Stimulated activated CD4-positive, alpha-beta T cell treated with anti-CD3 and anti-CD28 coated beads, Interleukin-4, amount 100 ng/mL, for 4 hours (primary cell): ENCODE measurements at places on chromosomes 6 and 20.

DNA sequence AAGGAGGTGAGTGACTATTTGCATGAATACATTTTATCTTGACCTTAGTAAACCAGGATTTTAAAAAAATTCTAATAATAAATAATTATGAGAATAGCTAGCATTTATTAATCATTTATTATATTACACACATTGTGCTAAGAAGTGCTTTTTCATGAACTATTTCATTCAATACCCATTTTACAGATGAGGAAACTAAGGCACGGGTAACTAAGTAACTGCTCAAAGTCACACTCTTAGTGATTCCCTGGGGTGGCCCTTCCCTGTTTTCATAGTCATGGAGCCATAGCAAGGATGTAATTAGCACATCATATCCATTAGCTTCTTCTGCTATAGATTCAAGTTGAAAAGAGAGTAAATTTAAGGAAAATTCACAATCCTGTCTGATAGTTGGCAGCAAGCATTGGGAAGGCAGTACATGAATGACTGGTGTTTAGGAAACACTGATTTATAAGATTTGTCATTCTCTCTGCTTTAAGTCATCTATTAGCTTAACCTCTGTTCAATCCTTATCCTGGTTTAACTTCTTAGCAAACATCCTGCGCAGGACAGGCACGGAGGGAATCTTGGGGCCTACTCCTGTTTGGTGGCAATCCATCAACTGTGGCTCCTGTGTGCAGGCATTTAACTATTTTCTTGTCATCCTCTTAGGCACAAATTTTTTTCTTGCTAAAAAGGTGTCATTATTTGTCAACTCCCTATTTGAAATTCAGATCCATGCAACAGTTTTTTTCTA lies 68.3 kb downstream of the RIN2 start:
- no peak for DNase-seq

- DNase-seq, result no peak
These were observed 137.4 kb upstream of the SLC22A23 start for GRCh38 chr6:3594201-3594600.

- DNase-seq, result no peak
These were observed 90.6 kb downstream of the ATXN1 start for GRCh38 chr6:16670617-16671051.

DNA sequence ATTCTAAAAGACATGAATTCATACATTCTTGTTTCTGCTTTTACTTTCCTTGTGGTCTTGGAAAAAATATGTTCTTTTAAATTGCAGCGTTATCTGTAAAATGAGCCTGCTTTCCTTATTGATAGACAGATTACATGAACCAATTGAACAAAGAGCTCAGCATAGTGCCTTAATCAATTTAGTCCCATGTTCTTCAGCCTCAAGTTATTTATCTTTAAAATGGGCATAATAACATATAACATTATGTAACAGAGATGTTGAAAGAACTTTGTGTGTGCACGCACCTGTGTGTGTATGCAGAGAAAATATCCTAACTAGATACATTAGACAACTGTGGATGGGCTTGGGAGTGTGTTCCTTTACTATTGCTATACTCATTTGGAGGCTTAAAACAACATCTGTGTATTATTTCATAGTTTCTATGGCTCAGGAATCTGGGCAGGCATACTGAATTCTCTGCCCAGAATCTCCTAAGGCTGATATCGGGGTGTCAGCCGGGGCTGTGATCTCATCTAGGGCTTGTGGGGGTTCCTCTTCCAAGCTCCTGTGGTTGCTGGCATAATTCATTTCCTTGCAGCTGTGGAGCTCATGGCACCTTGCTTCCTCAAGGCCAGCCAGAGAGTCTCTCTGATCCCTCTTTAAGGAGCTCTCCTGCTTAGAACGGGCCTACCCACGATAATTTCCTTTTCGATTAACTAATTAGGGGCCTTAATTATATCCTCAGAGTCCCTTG lies 194.1 kb downstream of the ARID1B start:
- DNase-seq, result no peak

GRCh38 chr6:154230910-154231595 lies 125.5 kb downstream of the IPCEF1 start:
- DNase-seq, result no peak

- DNase-seq, result no peak
These were observed 12.3 kb upstream of the FAM110A start for GRCh38 chr20:821046-821730.

DNA sequence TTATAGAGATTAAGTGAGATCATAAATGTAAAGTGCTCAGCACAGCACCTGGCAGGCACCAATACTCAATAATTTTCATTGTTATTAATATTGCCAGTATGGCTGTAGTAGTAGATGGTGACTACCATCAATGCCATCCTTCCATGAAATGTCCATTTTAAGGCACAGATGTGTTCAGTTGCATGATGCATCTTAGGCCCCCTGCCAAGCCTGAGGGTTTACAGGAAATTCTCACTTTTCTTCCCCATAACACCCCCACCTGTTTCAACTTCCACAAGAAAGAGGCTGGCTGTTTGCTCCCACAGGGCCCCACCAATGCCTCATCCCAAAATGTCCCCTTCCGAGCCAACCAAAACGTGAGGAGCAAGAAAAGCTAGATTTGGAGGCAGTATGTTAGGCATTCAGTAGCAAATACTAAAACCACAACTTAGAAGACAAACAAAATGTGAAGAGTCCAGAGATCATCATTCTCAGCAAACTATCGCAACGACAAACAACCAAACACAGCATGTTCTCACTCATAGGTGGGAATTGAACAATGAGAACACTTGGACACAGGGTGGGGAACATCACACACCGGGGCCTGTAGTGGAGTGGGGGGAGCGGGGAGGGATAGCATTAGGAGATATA lies 110.6 kb upstream of the NHSL1 start:
- no peak for DNase-seq

DNA sequence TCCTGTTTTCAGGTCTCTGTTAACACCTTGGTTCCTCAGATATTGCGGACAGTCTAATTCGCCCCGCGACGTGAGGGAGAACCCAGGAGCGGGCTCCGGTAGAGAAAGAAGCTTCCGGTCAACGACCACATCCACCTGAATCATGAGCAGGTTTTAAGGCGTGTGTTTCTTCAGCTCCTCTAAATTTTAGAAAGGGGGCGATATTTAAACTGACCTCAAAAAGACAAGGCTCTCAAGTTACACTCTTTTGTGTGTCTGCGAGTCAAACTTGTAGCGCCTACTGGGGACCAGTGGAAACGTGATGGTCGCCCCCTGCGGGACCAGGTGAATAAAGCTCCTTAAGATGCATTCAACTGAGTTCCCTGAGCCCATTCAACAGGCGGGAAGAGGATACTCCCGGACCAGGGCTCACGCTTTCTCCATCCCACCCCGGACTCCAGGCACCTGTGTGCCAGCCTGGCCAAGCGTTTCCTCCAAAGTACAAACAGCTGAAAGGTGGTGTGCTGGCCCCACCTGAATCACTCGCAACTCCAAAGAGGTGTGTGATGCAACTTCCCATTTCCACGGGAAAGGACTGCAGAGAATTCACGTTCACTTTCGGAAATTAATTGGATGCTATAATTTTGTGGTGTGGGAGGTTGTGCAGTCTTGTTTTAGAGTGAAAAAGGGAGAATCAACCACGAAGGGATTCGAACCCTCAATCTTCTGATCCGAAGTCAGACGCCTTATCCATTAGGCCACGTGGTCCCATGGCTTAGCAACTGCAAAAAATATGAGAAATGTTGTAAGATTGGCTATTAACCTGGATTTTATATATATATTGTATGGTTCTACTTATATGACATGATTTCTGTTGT lies 17.0 kb downstream of the GPX5 start:
- peak; percentile 43 for DNase-seq

GRCh38 chr6:16511040-16511660 lies 250.1 kb downstream of the ATXN1 start:
- DNase-seq, result peak; percentile 19

DNA sequence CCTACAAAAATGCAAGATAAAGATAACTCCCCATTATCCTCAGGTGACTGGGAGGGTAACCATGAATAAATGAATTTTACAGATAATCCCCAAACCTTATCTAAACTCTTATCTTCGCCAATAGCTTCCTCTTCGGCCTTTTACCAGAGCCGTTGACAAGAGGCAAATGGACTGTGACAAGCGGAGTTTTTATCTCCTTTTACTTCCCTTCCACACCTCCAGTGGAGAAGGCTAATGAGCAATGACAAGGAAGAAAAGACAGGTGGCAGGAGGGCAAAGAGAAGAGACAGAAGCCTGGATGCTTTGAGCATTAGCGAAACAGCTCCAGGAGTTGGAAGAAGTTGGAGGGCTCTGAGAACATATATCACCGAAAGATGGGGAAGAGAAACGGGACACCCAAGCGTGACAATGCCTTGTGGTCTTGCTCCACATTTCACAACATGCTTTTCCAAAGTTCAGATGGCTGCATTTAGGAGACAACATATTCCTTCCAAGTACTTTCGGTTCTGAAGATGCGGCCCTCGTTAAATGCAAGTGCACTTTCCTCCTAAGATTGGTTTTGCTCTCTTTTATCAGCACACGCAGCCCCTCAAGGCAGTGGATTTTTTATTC lies 69.2 kb downstream of the PRDM1 start:
- DNase-seq, result no peak

DNA sequence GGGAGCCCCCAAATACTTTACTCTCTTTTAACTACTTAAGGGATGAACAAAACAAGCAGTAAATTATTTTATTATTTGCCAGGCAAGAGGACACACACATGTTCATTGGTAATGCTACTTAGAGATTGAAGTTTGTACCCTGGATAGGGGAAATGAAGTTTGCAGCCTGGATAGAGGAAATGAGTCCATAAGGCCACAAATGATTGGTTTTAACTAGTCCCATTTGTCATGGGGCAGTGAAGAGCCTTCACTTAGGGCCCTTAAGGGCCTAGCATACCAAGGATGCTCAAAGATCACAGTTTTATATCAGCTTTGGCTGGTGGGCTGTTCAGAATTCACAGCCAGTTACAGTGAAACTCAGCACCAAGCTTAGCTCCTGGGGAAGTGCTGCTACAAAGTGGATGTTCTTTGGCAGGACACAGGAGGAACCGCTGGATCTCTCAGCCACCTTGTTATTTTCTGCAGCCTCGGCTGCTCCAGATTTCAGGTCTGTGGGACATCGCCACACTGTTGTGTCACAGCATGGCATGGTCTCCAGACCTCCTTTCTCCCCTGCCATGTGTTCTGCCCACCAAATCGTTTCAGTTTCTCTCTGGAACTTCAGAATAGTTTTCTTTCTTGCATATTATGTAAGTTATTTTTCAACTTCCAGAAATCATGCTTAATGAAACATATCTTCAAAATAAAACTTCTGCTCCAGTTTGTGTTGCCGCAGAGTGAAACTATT lies 41.8 kb downstream of the NCOA7 start:
- DNase-seq, result no peak

- DNase-seq, result no peak
These were observed 280.9 kb downstream of the CDH26 start for GRCh38 chr20:60238992-60239660.

DNA sequence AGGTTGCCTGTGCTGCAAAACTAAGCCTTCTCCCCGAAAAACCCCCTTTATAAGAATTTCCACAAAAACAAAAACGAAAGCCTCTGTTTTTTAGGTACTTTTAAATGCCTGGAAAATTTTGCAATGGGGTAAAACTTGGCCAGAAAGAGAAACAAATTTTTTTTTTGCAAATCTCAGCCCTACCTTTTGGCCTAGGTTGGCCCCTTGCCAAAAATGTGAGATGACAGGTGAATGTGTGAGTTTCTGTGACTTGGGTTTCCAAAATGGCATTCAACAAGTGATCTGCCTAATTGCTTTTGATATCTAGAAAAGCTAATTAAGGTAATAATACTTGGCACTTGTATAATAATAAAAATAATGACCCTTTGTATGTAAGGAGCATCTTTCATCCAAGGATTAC lies 48.4 kb downstream of the MAFB start:
- no peak for DNase-seq

GRCh38 chr6:118869350-118869749 lies 24.6 kb upstream of the ASF1A start:
- no peak for DNase-seq

GRCh38 chr20:20412750-20413149 lies 44.8 kb downstream of the INSM1 start:
- no peak for DNase-seq

DNA sequence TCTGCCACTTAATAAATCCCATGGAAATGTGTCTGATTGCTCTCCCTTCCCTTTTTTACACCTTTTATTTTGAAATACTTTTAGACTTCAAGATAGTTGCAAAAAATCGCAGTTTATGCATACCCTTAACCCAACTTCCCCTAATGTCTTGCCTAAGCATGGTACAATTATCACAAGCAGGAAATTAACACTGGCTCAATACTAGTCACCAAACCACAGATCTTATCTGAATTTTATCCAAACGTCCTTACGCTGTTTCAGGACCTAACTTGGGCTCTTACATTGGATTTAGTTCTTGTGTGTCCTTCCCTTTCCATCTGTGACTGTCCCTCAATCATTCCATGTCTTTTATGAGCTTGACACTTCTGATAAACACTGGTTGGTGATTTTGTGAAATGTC lies 146.3 kb downstream of the ZNF217 start:
- no peak for DNase-seq

DNA sequence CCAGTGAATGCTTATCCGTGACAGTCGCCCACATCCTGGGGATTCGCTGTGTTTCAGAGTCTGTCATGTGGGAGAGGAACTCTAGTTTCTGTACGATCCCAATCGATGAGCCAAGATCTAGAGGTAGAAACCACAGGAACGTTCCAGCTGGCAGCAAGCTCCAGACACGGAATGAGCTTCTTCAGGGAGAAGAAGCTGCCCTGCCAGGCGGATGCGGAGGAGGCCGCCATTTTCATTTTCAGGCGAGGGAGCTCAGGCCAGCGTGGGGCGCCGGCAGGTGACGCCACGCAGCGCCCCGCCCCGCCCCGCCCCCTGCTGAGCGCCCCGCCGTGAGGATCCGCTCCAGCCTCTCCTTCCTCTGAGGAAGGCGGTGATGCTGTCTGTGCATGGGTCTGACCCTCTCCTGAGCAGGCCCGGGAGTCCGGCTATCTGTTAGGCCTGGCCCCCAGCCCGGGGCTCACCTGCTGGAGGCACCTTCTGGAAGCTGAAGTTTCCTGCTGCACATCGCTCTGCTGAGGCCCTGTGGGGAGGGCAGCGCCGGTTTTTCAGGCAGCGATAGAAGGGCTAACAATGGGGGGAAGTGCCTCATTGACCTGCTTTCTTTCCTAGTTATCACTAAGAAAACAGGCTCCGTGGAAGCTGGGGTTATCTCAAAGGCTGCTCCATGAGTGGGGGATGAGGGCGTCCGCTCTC lies 147.5 kb downstream of the ERMARD start:
- no peak for DNase-seq
